Left ventricle myocardium superior (tissue), 1 donor: ENCODE measurements at places on chromosomes 6 and 20. TPM values are rescaled to one million over a fixed set of nuclear protein-coding genes. Genes with fewer than 3 reads are reported as not detected.

DNA sequence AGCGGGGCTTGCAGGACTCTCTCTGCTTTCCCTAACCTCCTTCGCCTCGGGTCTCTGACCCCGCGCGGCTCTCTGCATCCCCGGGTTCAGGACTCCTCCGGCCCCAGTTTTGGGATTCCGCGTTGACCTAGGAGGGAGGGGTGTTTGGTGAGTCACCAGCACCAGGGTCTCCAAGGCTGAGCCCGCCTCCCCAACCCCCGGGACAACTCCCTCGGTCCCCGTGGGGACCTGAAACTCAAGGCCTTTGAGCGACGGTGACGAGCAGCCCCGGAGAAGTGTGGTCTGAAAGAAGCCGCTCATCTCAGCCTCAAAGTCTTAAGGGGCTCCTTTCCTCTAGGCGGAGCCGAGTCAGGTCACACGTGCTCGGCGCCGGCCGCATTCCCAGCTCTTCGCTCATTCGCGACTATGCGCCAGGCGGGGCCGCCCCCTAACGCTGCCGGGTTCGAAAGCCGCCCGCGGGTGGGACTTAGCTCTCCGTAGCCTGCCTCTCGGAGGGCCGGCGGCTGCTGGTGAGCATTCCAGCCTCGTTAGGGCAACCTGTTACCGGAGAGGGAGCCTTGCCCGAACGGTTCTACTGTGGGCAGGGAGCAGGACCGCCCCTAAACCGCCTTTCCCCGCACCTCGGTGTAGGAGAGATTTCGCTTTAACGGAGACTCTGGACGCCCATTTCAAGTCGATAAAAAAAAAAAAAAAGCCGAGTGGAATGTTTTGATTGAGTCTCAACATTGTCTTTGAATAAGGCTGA, 3.0 kb upstream of the PRDM13 start:
- no peak for DNase-seq

The RWDD2A gene
- total RNA-seq = 2.8 TPM

- no peak for DNase-seq
Measured at GRCh38 chr6:14068133-14068532, 49.4 kb upstream of the CD83 start.

The OLIG3 gene
- not detected for total RNA-seq

The SLC22A16 gene
- total RNA-seq = not detected

- DNase-seq = no peak
Measured at GRCh38 chr6:135163440-135163738, 17.7 kb upstream of the MYB start.

DNA sequence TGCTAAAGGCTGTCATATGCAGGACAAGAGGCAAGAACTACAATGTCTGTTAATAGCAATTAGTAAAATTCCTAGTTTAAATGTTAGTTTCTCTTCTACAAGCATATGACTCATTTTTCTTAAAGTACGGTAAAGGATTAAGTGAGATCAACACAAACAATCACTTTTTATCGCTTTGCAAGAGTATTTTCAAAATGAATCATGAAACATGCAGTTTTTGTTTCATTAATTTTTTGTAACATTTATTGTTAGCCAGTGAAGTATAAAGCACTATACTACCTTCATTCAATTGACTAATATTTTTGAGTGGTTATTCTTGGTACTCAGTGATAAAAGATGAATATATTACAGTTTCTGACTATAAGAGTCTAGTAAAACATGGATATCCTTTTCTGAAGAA, 138.6 kb downstream of the AHI1 start:
- no peak for DNase-seq

DNA sequence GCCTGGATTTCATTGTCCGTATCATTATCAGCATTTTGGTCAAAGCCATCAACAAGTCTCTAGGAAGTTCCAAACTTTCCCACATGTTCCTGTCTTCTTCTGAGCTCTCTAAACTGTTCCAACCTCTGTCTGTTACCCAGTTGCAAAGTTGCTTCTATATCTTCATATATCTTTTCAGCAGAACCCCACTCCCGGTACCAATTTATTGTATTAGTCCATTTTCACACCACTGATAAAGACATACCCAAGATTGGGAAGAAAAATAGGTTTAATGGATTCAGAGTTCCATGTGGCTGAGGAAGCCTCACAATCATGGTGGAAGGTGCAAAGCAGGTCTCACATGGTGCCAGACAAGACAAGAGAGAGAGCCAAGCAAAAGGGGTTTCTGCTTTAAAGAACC, 293.2 kb downstream of the EPM2A start:
- DNase-seq = no peak

- DNase-seq = no peak
Measured at GRCh38 chr20:35840421-35840820, 68.6 kb downstream of the PHF20 start.

DNA sequence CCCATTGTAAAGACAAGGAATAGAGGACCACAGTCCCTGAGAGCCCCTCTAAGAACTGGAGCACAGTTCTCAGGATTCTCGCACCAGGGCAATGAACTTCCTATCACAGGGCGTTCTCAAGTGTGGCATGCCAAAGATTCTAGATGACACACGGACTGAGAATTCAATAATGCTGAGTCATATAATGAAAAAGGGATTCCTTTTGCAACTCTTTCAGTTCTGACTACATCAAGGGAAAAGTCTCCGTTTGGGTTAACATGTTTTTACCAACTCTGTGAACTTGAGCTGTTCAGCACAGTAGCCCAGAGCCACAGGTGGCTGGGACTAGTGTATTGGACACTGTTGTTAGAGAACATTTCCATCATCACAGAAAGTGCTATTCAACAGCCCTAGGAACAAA, 3.4 kb downstream of the MED20 start:
- no peak for DNase-seq

GRCh38 chr6:80767808-80768207, 661.3 kb downstream of the BCKDHB start:
- DNase-seq = peak; percentile 58

The JPH2 gene
- 182 TPM for total RNA-seq

DNA sequence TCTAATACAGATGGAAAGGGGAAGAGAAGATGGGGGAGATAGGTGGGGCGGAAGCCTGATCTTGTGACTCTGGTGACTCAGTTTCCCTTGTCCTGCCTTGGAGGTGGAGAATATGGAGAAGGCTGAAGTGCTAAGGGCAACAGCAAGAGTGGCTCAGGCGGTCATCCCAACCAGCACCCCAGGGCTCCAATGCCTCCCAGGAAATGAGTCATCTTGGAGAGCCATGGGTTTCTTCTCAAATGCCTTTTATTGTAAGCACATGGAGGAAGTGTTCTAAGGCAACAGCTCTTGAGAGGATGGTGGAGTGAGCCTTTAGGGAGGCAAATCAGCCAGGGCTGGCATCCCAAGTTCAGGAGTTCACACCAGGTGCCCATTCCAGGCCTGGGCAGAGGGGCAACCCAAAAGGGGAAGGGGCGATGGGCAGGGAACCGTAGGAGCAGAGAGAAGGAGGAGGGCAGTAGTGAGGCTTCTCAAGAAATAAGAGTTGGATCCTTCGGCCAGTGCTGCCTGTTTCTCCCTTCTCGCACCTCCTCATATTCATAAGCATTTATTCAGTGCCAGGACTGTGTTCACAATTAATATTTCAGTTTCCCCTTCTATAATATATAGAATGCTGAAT, 13.2 kb upstream of the AHCY start:
- DNase-seq = no peak

DNA sequence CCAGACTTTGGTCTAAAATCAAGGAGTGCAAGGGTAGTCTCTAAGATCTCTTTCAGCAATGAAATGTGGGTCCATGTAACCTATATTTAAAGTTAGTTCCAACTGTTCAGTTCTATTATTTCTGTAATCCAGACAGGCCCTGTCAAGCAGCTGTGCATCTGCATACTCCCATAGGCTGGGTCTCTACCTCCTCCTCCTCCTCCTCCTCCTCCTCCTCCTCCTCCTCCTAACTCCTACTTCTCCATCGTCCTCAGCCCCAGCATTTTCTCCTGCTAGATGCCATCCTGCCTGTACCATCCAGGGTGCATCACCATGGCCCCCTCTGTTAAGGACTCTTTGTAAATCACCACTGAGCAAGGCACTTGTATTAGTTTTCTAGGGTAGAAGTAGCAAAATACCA, 52.4 kb upstream of the TPD52L1 start:
- DNase-seq = no peak

The SOBP gene
- total RNA-seq = 15.3 TPM

GRCh38 chr6:36955136-36955535, 598 bp downstream of the PI16 start:
- no peak for DNase-seq

- no peak for DNase-seq
Measured at GRCh38 chr6:41439524-41440418, 104.4 kb downstream of the NCR2 start.
